ENCODE measurements at places on chromosomes 3 and 15.
A peak's percentile ranks its signal among the peaks of the same experiment; 100 is the strongest.

DNA sequence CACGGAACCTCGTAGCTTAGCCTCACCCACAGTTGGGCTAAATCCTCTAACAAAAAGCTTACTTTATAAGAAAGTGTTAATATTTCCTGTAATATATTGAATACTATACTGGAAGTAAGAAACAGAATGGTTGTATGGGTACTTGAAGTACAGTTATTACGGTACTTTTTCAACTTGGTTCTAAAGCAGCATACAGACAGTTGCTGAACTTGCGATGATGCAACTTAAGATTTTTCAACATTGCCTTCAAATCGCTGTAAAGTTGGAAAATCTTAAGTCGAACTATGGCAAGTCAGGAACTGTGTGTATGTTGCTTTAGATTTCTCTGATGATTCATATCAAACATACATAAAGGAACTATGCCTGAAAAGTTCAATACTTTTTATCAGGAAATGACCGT, 204.4 kb upstream of the C2CD4B start:
- DNase-seq = no peak

- DNase-seq = no peak
Measured at GRCh38 chr3:114005481-114005880, 50.8 kb downstream of the CCDC191 start.

DNA sequence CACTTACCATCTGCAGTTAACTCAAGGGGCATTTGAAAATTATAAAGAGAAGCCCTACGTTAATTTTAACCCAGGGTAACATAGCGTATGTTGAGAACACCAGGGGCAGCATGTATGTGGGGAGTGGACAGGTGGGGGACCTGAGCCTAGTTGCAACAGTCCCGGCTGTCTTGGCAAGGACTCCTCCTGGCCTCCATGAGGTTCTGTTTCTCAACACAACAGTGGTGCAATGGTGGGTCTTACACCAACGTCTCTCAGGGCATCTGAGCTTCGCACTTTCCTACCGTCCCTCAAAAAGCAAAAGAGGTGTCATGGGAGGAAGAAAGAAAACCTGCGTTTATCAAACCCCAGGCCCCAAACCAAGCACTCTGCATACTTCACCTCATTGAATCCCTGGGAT, 50.6 kb downstream of the MGLL start:
- DNase-seq = no peak

- DNase-seq = no peak
Measured at GRCh38 chr15:39466750-39467105, 114.2 kb upstream of the THBS1 start.

DNA sequence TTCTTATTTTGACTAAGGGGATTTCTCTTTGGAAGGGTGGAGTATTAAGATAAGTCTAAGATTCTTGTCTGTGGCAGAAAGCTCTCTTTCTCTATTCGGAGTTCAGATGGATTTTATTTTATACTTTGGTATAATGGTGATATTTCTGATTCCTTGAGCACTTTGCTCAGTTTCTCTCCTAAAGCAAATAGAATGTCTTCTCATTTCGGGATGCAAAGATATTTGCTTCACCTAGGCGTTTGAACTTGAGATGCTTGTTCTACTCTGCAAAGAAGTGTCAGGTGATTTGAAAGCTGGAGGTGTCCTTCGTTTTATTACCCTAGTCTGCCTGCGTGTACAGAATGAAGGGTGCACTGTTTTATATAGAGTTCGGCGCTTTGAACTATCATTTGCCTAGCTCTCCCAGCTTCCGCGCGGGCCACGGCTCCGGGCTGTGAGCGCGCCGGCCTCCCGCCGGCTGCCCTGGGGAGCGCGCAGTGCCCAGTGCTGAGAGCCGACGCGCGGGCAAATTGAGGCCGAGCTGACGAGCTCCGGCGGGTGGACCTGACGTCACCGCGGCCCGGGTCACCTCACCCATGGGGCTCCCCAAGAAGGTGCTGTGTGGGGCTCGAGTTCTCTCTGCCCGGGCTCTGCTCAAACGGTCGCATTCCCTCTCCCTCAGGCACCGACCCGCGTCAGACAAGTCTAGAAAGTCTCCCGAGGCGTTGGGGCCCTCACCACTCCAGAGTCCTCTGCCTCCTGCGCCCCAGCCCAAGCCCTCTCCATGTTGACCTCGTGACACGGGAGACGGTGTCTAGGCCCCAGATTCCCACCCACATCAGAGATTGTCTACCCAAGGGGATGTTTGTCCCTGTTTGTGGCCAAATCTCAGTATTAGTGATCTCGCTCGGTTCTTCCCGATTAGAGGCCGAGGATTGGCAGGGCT, 7.5 kb downstream of the SOX2 start:
- DNase-seq = no peak

GRCh38 chr3:28042707-28043106, 198.7 kb upstream of the CMC1 start:
- no peak for DNase-seq

DNA sequence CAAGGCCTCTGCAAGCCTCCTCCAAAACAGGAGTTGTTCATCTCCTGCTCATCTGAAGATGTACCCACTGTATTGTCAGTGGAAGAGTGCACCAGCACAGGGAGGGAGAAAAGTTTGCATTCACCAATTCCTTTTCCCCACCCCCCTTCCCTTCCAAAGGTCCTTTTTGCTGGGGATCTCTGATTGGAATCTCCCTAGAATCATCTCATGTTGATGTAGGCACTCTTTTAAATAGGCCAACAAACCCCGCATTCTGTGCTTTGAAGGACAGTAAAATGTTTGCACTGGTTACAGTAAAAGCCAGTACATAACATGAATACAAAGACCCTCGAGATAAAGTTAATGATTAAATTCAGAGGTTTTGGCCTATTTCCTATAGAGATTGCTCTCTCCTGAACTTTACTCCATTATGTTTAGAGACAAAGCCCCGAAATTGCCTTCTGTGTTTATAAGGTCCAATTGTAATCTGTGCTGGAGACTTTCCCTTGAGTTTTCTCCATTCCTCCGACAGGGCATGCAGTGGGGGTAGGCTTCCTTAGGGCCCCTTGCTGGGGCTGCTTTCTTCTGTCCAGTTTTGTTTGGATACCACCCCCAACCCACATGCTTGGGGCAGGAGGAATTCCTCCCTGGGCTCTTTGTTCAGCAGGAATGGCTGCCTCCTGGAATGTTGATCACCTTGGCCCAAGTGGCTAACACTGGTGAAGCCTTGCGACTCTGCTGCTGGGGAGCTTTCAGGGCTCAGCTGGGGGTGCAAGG, 22.5 kb downstream of the TRIM71 start:
- DNase-seq = no peak

DNA sequence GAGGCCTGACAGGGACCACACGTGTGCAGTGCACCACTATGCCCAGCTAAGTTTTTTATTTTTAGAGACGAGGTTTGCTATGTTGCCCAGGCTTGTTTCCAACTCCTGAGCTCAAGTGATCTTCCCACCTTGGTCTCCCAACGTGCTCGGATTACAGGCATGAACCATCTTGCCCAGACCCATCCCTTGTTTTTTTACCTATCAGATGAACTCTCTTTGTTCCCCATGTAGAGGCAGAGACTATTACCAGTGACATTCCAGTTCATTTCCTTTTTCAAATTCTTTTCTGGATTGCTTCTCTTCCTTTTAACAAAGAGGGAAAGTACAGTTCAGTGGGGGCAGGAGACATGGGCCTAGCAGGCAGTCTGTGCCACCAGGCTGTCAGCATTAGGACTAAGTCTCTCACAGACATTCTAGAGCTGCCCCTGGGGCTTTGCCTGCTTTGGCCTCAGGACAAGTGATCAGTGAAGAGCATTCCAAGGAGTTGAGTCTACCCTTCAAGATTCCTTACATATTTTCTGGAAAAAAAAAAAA, 103.5 kb upstream of the SLC7A14 start:
- no peak for DNase-seq

DNA sequence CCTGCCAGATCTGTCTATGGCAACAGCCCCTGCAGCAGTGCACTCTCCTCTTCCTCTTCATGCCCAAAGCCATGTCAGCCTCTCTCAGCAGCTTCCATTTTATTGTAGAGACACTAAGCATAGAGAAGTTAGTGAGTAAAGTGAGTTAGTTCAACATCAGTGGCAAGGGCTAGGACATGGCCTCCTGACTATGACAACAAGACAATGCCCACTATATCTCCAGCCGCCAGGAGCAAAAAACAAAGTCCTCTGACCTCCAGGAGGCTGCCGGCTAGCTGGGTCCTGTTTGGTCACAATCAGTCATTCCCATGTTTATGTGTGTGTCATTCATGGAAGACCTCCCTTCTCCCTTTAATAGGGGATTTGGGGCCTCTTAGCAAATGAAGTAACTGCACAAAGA, 14.9 kb downstream of the NR1I2 start:
- DNase-seq = no peak

GRCh38 chr3:139552632-139553365, 13.3 kb upstream of the RBP1 start:
- DNase-seq = no peak

DNA sequence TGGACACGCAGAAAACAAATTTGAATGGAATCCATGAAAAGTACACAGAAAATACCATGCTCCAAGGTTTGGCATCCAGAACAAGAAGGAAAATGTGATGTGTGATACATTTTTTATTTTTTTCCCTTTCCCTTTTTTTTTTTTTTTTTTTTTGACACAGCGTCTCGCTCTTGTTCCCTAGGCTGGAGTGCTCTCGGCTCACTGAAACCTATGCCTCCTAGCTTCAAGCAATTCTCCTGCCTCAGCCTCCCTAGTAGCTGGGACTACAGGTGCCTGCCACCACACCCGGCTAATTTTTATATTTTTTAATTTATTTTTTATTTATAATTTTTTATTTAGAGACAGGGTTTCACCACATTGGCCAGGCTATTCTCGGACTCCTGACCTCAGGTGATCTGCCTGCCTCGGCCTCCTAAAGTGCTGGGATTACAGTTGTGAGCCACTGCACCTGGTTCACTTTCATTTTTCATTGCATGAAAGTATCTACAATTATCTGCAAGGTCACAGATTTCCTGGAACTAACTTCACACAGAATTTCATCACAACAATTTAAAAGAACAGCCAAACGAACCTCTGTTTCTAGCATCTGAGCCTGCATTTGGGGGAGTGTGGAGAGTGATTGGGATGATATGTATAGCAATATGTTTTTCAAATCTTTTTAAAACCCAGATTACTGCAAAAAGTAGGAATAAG, 8.3 kb downstream of the POU1F1 start:
- DNase-seq = no peak

DNA sequence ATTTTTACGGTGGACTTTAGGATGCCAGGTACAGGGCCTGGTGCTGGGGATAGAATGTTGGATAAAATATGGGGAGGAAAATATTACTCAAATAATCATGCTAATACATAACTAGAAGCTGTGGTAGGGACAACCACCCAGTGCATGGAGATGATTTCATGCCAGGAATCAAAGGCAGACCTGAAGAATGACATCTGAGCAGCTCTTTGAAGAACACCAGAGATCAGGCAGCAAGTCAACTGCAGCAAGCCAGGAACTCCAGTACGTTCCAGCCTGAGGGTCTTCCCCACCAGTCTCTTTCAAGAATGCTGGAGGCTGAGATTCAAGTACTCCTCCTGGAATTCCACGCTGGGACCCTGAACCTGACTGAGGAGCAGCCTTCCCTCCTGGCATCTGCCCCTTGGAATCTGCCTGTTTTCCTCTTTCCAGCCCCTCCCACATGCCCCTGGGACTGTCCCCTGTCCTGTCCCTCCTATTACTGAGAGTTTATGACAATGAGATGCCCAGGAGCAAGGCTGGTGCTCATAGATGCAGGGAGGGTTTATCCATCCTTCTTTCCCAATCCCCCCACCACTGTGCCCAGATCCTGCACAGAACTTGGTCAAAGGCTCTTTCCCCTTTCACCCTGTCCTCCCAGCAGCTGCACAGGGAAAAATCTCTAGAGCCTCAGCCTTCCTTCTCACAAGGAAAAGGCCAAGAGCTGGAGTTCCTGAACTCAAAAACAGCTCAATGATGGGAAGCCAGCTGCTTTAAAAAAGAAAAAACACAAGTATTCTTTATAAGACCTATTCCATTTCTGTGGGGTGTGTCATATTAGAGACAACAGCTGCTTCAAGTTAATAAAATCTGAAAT, 68.0 kb downstream of the PDZRN3 start:
- DNase-seq = no peak

- DNase-seq = peak; percentile 77
Measured at GRCh38 chr15:43518197-43518761, 871 bp downstream of the MAP1A start.

DNA sequence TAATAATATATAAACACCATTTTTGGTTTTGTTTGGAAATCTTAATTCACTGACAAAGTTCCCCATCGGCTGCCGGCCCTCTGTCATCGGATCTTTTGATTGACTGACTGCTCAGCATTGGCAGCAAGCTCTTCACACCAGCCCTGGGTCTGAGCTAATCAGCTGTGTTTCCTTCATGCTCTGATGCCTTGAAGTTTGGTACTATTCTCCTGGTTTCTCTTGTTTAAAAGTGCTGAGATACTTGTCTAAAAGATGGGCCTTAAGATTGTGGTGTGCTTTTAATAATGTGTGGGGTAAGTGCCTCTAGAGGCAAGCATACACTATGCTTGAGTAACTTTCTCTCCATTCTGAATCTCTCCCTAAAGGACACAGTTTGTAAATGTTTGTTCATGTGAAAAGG, 415.5 kb upstream of the TPRG1 start:
- no peak for DNase-seq

DNA sequence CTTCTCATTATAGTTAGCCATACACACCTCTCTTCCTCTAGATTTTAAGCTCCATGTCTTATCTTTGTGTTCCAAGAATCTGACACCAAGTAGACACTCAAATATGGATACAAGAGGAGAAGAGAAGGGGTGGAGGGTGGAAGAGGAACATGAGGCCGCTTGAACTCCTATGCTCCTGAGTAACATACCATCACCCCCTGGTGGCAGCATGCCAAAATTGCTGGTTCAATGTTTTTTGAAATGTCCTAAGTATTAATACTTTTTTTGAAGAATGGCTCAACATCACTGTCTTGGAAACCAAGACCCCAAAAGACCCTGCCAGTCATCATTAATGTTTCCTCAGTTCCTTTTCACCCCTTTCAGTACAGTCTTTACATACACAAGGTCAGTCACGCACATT, 71.8 kb upstream of the HACD2 start:
- DNase-seq = no peak

DNA sequence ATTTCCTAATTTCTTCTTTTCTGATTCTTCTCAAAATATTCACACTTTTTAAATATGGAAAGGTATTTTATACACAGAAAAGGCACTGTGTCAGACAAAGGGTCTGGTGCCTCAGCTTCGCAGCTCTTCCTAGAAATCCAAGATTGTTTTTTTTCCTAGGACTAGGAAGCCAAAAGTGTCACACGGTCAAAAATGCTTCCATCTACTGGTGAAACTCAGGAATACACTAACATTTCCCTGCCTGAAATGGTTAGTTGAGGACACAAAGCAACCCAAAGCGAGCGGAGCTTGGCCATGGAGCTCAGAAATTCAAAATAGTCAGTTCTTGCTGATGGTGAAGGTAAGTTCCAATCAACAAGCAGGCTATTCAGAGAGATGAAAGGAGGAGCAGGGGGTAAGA, 426.5 kb upstream of the RASGRP1 start:
- no peak for DNase-seq

- DNase-seq = no peak
Measured at GRCh38 chr3:56229311-56229710, 239.0 kb downstream of the ERC2 start.

GRCh38 chr15:73125219-73125618, 73.0 kb downstream of the NEO1 start:
- DNase-seq = no peak

Measured in hippocampal formation (tissue), 2 donors.